Activated CD4-positive, alpha-beta T cell treated with anti-CD3 and anti-CD28 coated beads, Interleukin-2, amount 50 U/mL, for 48 hours (primary cell): ENCODE measurements at places on chromosomes 5 and 9.

DNA sequence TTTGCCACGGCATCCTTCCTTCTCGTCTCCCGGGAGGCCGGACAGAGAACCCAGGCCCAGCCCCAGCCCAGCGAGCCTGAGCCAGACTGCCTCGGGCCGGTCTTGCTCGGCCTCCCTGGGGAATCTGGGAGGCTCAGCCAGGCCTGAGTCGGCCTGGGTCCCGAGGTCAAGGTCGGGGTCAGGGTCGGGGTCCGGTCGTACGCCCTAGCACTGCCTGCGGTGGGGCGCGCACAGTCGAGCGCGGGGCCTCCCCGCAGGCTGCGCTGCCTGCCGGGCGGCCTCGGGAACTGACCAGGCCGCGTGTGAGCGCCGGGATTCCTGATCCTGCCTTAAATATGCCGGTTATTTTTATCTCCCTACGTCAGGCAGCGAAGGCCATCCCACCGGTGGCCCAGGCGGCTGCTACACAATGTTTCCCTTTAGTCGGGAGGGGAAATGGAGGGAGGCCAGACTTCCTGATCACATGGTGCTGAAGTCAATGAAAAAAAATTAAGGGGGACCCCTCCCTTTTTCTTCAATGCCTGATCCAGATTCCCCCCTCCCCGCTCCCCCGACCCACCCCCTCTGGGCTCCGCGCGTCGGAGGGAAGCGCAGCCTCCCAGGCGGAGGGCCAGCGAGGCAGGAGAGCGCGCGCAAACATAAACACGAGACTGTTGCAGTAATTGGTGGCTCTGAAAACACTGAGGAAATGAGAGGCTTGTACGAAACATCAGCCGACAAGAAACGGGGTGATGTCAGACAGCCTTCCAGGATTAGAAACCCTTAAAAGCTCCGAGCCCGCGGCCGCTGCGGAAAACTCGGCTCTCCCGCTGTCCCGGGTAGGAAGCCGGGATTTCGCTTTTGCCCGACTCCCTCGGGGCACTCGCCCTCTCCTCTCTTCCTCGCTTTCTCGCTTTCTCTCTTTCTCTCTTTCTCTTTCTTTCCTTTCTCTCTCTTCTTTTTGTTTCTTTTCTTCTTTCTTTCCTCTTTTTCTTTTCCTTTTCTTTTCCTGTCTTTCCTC is 148.2 kb upstream of the KLF4 start:
- DNase-seq: no peak

- DNase-seq: no peak
Observed at GRCh38 chr9:38244971-38245370, 147.5 kb upstream of the ALDH1B1 start.

DNA sequence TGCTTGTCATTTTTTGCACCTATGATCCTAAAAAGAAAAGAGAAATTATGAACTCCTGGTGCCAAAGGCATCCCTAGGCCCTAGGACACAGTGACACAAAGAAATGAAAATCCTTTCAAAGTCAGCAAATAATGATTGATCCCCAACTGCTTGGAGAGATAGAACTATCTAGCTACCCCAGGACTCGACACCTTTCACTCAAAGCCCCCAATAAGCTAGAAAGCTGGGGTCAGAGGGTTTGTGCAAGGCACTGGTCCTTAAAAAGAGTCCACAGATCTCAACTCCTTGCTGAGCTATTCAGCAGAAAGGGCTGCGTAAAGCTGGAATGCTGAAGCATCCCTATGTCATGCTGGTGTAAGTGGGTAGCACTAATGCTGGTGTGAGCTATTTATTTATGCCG is 31.8 kb upstream of the MAP1B start:
- DNase-seq: no peak

DNA sequence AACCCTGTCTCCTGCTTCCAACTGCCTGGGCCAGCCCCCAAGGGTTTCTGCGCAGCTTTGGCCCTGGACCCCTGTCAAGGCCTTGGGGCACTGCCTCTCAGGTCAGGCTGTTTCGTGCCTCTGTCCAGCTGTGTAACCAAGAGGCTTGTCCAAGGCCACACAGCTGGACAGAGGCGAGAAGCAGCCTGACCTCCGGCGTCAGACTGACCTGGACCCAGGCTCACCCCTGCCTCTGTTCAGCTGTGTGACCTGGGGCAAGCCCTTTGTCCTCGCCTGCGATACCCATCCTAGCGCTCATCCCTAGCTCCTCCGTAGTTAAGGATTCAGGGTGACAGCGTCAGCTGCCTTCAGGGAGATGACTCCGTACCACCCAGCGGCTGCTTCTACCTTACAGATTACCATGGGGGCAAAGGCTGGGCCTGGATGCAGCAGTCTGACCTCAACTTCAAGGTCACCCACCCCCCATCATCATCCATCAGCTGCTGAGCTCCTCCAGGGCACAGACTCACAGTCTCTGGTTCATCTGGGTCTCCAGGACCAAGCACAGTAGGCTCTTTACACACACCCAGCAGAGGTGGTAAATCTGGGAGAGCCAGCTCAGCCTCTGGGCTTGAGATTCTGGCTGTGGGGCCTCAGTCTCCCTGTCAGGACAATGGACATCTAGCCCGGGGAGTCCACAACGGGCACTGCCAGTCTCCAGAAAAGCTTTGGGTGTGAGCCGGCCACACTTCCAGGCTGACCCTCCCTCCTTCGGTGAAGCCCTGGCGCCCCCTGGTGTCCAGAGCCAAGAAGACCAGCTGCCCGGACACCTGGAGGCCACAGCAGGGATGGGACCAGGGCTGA is 7.9 kb downstream of the AK1 start:
- peak; percentile 90 for DNase-seq

- peak; percentile 89 for DNase-seq
Observed at GRCh38 chr5:175696139-175696854, 38.4 kb downstream of the HRH2 start.

- DNase-seq: no peak
Observed at GRCh38 chr9:38119560-38120236, 50.7 kb upstream of the SHB start.
